ENCODE measurements at places on chromosomes 5 and 9. TPM values are rescaled to one million over a fixed set of nuclear protein-coding genes. Genes with fewer than 3 reads are reported as not detected.

- no peak for DNase-seq
Measured at GRCh38 chr5:27267209-27267824, 228.9 kb upstream of the CDH9 start.

- DNase-seq, result no peak
Measured at GRCh38 chr5:79849061-79849460, 142.0 kb downstream of the MTX3 start.

The RANBP3L gene
- 0.59 TPM for total RNA-seq

DNA sequence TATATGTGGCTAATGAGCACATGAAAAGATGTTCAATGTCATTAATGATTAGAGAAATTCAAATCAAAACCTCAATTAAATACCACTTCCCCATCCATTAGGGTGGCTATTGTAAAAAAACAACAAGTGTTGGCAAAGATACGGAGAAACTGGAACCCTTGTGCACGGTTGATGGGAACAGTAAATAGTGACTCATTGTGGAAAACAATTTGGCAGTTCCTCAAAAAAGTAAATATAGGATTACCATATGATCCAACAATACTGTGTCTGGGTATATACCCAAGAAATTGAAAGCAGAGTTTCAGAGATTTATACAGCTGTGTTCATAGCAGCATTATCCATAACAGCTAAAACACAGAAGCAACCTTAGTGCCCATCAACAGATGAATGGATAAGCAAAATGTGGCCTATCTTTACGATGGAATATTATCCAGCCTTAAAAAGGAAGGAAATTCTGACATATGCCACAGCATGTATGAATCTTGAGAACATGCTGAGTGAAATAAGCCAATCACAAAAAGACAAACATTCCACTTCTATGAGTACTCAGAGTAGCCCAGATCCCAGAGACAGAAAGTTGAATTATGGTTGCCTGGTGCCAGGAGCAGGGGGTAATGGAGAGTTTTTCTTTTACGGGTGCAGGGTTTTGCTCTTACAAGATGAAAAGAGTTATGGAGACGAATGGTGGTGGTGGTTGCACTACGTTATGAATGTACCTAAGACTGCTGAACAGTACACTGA is 41.4 kb upstream of the LRRC14B start:
- no peak for DNase-seq

- no peak for DNase-seq
Measured at GRCh38 chr5:115072266-115073064, 97.2 kb downstream of the TRIM36 start.

The DOCK8 gene
- 28.5 TPM for total RNA-seq

DNA sequence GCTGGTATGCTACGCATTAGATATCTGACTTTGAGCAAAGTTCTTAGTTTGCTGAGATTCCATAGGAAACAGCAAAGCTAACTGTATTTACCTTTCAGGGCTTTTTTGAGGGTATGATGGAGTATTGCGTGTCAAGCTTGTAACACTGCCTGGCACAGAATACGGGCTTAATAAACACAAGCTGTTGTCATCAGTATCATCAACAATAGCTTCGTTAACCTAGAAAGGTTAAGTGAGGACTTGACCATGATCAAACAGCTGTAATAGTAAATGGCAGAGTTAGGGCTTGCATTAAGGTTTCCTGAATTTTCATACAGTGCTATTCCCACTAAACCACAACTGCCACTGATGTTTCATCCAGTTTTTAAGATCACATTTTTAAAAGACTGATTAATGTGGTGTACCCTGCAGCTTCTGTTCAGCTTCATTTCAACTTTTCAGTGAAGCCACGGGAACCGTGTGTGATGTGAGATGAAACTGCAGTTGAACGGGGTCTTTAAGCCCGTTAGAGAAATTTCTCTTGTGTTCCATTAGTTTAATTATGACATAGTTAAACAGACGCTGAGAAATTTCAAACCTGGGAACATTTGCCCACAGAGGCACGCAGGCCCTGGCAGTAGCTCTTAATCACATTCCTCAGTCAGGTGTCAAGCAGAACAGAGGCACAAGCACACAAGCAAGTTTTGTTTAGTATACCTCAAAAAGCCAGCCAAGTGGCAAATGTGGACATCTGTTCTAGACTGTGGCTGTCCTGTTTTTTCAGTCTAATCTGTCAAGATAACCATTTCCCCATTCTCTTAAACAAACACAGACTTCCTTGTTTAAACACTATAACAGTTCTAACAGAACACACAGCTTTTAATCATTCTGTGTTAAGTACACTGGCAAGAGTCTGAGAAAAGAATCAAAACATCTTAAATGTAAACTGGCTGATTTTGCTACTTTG is 147.1 kb downstream of the ZNF608 start:
- DNase-seq, result no peak

The SPINK4 gene
- total RNA-seq, result not detected

DNA sequence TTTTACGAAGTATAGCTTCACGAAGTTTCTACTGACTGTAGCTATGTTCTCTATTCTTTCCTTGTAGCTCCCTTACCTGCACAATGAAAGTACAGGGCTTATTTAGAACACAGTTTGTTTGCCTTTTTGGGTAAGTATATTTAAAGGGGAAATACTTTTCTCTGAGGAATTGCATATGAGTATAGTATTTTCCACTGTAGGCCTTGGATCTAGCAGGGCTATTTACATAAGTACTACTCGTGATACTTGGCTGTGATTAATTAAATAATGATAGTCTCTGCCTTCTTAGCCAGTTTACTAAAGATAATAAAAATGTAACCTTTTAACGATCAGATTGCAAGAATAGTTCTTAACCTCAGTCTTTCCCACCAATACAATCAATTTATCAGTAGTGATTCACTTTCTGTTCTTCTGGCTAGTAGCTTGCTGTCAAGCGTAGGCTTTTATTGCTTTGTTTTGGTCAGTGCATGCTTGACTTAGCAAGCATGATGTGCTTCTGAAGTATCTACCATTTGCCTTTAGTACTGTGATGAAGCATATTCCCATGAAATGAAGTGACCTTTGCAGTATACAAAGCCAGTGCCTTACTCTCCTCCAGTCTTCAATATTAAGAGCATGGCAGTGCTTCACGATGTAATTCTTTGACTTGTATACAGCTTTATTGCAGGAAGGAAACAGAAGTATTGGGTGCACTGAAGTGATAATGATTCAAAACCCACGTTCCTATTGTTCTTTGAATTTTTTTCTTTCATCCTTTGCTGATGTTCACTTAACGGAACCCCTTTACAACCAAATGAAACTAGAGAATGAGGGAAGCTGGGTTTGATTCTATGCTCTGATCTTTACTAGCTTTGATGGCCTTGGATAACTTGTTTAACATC is 64.2 kb downstream of the SLC44A1 start:
- DNase-seq, result no peak

DNA sequence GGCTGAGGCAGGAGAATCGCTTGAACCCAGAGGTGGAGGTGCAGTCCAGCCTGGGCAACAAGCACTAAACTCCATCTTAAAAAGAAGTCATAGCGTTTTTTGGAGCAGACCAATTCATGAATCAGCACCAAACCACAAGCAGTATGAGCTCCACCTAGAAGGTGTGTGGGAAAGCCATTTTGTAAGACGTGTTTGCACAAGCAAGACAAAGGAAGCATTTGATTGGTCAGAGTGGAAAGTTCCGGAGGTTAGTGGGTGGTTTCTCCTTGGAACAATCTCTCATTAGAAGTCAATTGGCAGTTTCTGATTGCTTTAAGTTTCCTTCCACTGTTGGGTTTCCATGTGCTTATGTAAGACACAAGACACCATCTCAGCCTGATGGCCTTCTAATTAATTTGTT is 5.0 kb downstream of the SRD5A1 start:
- no peak for DNase-seq

DNA sequence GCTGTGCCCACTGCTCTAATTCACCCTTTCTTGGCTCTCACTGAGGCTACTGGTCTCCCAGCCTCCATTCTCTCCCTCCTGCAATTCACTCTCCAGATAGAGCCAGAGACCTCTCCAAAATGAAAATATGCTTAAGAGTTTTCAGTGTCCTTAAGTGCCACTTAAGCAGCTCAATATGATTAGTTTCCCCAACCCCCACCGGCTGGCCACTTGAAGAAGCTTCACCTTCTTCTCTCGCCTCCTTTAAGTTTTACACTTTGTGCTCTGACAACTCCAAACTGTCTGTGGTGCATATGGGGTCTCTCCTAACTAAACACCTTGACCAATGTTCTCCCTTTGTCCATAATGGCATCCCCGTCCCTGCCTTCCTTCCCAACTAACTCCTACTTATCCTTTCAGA is 53.4 kb downstream of the CDK5RAP2 start:
- no peak for DNase-seq

DNA sequence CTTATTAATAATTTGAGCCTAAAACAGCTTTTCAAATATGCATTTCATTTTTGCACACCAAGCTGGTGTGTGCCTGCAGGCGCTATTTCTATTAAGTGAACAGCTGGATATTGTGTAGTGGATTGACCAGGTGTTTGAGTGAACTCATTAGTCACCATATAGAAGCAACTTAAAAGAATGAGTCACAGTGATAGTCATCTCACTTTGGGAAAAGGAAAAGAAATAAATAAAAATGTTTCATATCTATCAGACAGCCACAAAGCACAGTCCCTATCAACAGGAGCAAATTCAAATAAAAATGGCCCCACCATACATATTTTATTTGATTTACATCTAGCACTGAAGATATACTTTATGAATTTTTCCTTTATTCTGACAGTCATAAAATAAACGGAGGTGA is 456.5 kb upstream of the CDH9 start:
- no peak for DNase-seq

DNA sequence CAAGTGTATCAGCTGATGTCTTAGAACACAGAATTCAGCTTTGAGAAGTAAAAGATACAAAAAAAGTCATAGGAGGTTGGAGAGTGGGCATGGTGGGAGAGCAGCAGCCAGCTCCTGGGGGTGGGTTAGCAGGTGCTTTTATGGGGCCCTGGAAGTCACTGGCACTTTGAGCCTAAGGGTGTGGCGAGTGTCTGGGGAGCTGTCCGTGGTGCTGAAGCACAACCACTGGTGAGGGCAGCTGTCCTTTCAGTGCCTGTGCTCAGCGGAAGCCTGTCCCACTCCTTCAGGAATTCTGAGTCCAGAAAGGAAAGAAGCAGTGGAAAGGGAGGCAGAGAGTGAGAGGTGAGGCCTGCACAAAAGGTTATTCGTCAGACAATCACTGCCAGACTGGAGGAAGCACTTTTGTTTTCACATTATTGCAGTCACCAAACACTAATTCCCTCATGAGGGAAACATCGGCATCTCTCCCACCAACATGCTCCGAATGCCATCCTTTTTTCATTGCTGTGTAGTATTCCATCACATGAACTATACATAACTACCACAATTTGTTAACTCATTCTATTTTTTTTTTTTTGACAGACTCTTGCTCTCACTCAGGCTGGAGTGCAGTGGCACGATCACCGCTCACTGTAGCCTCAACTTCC is 59.4 kb upstream of the RAPGEF1 start:
- no peak for DNase-seq

DNA sequence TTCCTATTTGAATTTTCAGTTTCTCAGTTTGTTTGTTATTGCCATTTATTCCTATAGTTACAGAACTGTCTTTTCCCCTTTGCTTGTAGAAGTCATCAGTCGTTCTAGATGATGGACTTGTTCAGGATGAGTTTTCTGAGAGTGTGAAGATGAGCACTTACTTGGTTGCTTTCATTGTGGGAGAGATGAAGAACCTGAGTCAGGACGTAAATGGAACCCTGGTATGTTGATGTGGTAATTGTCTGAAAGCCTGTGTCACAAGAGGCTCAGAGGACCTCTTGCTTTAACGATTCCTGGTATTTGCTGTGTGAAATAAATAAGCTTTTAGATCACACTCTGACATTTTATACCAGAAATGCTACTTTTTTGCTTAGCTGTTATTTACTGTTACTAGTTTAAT is 50.6 kb downstream of the LNPEP start:
- DNase-seq, result no peak

GRCh38 chr5:109938453-109938852 is 248.7 kb downstream of the MAN2A1 start:
- no peak for DNase-seq

DNA sequence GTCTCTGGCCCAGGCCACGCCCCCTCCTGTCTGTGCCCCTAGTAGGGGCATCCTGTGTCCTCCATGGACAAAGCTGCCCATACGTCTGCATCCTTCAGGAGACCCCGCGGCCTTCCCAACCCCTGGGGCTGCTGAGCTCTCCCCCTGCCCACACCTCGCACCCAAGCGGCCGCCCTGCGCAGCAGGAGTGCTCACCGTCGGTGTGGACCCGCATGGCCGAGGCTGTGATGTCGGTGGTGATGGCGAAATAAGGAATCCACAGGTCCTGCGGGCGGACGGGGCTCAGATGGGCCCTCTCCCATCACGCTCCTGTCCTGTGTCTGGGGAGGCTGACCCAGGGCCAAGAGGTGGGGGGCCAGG is 4.8 kb upstream of the NSMF start:
- no peak for DNase-seq

DNA sequence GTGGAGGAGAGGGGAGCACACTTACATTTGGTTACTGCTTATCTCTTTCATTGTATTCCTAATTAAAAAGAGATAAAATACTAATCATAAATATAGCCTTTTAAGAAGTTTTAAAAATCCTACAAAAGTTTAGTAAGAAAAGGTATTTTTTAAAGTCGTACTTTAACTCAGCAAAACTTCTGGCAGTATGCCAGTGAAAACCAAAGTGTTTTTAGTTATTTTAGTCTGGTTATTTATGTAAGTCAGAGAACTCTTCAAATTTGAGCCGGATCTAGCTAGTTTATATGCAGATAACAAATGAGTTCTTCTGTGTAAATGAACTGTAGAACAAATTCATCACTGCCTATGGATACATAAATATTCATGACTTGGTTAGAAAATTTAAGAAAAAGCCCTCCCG is 36.5 kb upstream of the ANKDD1B start:
- DNase-seq, result no peak

- DNase-seq, result peak; percentile 91
Measured at GRCh38 chr5:177116631-177117373, 16.8 kb upstream of the NSD1 start.

GRCh38 chr5:161400583-161400982 is 145.9 kb downstream of the GABRB2 start:
- no peak for DNase-seq

GRCh38 chr9:121286973-121287741 is 19.2 kb downstream of the GSN start:
- DNase-seq, result peak; percentile 94

The UAP1L1 gene
- 13.8 TPM for total RNA-seq

The SDHA gene
- 97.1 TPM for total RNA-seq

- no peak for DNase-seq
Measured at GRCh38 chr5:15746833-15747232, 246.9 kb downstream of the FBXL7 start.

DNA sequence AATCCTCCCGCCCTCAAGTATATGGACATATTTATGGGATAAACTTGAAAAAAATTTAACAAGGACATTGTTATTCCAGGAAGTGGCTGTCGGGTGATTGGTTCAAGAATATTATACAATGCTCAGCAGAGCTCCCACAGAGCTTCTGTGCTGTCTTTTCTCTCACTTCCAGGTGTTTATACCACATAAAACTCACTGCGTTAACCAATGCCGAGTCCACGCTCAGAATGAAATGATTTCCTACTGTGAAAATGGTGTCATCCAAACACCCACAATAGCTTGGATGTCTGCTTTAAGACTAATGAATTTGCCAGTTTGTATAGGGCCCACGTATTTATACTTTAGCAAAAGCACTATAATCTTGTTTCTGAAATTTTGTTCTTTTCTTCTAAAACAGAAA is 368.2 kb downstream of the NDUFS4 start:
- no peak for DNase-seq

- DNase-seq, result no peak
Measured at GRCh38 chr9:38196714-38197113, 127.7 kb upstream of the SHB start.
